GM13977 (cell line): ENCODE measurements at places on chromosomes 1 and 21.

DNA sequence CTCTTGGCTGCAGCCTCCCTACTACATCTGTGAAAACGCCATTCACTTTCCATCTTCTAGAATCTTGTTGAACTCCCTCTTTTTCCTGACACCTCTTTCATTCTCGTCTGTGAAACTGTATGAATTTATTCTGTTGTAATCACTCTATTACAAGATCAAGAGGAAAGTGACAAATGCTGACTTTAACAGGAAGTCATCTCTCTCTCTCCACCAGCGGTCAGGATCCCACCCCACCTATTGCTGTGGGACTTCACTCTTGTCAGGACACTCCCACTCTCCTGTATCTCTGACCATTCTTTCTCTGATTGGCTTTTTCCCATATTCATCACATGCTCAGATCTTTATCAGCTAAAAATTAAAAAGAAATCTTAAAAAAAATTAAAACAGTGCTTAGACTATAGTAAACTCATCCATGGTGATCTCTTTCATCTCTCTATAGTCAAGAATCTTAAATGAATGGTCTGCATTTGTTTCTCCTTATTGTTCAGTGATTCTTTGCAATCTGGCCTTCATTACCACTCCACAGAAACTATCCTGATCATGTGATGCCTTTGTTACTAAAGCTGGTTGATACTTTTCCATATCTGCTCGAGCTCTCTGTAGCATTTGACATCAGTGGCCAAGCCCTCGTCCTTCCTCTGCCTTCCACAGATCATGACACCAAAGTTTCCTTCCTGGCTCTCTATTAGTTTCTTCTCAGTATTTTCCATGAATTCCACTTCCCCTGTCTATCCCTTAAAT lies 113.6 kb downstream of the UCHL5 start:
- DNase-seq: no peak

GRCh38 chr1:185969524-185969991 lies 235.4 kb downstream of the HMCN1 start:
- no peak for DNase-seq

- DNase-seq: no peak
Observed at GRCh38 chr21:43889069-43889468, 24.0 kb downstream of the AGPAT3 start.

GRCh38 chr1:29984862-29985605 lies 738.4 kb downstream of the MATN1 start:
- DNase-seq: no peak

DNA sequence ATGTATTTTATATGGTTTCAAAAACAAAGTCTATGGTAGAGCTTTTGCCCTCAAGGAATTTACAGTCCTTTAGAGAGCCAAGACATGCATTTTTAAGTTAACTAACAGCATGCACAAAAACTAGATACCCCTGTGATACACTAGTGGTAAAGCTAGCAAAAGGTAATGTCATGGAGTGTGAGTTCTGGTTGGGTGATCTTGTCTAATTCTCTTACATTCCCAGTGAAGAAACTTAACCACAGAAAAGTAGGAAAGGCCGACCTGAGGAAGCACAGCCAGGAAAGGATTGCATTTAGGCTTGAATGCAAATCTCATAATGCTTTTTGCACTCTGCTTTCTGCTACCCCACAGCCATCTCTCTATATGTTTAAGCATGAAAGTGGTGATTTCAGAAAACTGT lies 202.2 kb downstream of the ROR1 start:
- DNase-seq: no peak

GRCh38 chr1:155279268-155279667 lies 2.0 kb downstream of the HCN3 start:
- no peak for DNase-seq

DNA sequence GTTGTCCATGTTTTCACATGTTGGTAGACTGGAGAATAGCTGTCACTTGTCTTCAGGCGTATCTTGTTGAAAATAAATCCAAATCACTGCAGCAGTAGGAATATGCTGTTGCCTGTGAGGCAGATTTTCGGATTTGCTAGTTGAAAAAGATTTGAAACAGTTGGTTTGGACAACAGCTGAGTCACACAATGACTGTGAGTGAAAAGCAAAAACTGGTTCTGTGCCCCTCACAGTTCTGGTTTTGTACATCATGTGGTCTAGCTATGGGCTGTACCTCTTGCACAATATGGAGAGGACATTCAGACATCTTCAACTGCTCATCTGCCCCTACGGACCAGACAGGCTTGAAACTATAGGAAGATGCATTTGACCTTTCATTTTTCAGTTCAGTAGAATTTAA lies 1.8 kb downstream of the ARF1 start:
- DNase-seq: no peak

- DNase-seq: peak; percentile 51
Observed at GRCh38 chr1:234579967-234580366, 30.0 kb downstream of the IRF2BP2 start.

DNA sequence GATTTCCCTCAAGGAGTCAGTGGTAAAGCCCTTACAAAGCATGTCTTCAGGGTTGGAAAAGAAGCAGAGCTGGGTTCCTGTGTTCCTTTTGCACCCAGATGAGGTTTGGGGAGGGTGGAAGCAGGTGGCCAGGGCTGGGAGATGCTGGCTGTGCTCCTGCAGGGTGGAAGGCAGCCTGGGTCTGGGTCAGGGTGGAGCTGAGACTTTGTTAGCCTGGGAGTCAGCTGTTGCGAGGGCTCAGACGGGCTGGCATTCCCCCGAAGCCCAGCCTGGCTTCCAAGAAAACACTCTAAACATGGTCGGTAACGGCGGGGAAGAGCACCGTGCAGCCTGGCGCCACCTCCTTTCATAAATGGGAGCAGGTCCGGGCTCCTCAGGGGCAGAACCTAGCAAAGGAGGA lies 43.7 kb upstream of the EPS8L3 start:
- no peak for DNase-seq

- no peak for DNase-seq
Observed at GRCh38 chr1:189701606-189702005, 776.1 kb downstream of the BRINP3 start.

- peak; percentile 38 for DNase-seq
Observed at GRCh38 chr1:234322979-234323378, 50.3 kb upstream of the COA6 start.

- no peak for DNase-seq
Observed at GRCh38 chr1:30108186-30108585, 615.2 kb downstream of the MATN1 start.

GRCh38 chr21:17674106-17674505 lies 61.4 kb upstream of the BTG3 start:
- DNase-seq: no peak

DNA sequence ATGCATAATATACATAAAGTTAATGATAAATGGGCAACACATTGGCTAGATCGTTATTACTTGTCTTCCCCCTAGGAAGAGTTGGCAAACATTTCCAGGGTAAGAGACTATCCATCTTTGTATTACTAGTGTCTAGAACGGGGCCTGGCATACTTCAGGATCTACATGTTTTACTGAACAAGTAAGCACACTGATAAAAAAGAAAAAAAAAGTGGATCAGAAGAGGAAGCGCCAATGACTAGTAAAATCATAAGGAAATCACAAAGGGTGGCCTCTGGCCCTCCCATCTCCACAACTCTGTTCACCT lies 482 bp downstream of the TM2D1 start:
- no peak for DNase-seq

GRCh38 chr21:46550116-46550941 lies 54.6 kb downstream of the S100B start:
- DNase-seq: no peak

GRCh38 chr1:197567442-197567841 lies 207.8 kb downstream of the DENND1B start:
- DNase-seq: no peak

DNA sequence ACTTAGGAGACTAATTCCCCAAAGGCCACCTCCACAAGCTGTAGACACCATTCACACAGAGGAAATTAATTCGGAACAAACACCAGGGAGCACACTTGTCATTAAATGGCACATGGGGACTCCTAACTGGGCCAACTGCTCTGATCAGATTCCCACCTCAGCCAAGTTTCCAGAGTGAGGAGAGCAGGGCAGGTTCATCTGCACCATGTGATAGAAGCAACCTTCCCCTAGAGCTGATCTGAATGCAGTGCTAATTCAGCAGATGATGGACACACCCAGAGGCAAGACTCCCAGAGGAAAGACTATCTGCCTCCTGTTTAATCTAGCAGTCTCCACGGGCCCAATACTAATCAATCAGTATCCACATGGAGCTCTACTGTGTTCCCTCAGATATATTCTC lies 147.0 kb downstream of the VAV3 start:
- no peak for DNase-seq

GRCh38 chr1:230348386-230349019 lies 77.6 kb downstream of the PGBD5 start:
- DNase-seq: no peak

DNA sequence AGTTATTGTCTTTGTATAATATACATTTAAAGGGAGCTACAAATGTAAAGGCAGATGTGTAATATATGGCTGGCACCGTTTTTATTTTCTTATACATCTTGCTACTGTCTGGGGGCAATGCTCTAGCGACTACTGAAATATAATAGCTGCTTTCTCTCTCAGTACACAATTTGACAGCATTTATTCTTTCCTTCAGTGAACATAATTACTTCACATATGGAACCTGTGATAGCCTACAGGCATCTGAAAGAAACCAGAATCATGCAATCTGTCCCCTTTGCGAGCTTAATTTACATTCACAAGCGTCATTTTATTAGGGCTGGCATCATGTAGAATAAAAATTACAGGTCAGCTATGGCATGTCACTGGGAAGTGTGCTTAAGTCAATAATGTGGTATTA lies 557.5 kb upstream of the PTBP2 start:
- DNase-seq: no peak

DNA sequence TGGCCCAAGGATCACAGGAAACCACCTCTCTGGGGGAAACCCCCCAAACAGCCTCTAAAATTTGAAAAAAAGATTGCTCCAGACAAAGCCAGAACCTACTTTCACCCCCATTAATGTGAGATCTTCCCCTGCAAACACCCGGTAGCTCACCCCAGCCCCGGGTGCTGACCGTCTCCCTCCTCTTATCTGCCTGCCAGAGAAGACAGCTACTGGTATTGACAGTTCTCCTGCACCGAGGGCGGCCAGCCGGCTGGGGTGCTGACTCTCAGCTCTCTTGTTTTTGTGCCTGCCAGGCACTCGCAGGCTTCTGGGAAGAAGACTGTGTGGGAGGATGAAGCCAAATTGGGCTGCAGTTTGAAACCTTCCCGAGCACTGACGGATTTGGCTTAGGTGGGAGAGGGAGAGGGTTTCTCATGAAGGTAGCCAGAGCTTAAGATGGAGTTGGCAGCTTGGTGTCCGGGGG lies 48.2 kb downstream of the RASSF5 start:
- peak; percentile 68 for DNase-seq

GRCh38 chr21:39137248-39138178 lies 45.7 kb downstream of the PSMG1 start:
- no peak for DNase-seq

- no peak for DNase-seq
Observed at GRCh38 chr21:45353200-45353599, 51.8 kb upstream of the COL18A1 start.

DNA sequence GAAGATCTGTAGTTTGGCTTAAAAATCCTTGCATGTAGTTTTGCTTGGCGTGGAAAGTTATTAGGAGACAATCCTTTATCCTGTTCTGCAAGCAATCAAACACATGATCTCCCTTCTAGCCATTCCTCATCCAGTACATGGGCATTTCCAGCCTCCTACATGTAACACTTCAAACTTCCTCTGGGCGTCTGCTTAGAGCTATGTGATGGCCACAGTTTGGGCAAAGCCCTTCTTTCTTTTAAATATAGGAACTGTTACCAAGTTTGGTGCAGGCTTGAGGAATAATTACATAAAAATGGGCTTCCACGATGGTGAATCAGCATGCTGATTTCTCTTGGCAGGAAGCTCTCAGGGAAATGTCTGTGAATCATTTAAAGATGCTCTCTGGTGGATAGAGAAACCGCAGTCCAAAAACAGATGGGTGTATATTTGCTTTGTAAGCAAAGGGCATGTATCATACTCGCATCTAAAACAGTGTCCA lies 176.9 kb upstream of the FMN2 start:
- no peak for DNase-seq

- no peak for DNase-seq
Observed at GRCh38 chr1:12069623-12070244, 6.6 kb downstream of the TNFRSF8 start.

- no peak for DNase-seq
Observed at GRCh38 chr1:5720936-5721335, 271.3 kb downstream of the NPHP4 start.

GRCh38 chr1:214833178-214833756 lies 230.3 kb downstream of the CENPF start:
- no peak for DNase-seq

DNA sequence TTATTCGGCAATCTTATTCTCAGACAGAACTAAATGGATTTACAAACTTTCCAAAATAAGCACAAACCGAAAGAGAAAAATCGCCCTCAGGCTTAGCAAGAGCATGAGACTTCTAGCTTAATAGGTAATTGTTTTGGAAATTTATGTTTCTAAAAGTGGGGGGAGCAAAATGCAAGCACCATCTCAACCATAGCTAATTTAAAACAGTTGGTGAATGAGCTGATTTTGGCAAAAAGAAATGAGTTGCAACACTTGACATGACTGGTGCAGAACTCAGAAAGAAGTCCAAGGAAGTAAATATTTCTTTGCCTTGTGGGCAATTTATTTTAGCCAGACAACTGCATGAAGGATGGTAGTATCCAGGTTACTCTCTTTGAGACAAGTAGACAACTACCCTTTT lies 71.5 kb upstream of the PTGFR start:
- no peak for DNase-seq
